RWPE1 (cell line): ENCODE measurements at places on chromosomes 1 and 21.

- DNase-seq, result peak; percentile 4
These were observed 77.8 kb upstream of the PRMT6 start for GRCh38 chr1:106978477-106979322.

DNA sequence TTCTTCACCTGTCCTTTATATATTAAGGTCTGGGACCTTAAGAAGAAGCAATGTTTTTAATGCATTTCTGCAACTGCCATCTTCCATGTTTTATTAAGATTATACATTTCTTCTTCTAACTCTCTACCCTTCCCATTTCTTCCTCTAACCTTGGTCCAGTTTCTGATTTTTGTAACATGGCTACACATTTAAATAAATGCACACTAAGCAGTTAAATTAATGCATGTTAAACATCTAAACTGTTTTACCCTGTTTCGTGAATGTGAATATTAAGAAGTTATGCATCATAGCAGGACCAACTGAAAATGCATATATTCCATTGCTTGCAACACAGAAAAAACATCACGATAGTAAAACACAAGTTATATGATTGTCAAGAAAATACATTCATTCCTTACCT lies 3.7 kb downstream of the BRINP3 start:
- no peak for DNase-seq

DNA sequence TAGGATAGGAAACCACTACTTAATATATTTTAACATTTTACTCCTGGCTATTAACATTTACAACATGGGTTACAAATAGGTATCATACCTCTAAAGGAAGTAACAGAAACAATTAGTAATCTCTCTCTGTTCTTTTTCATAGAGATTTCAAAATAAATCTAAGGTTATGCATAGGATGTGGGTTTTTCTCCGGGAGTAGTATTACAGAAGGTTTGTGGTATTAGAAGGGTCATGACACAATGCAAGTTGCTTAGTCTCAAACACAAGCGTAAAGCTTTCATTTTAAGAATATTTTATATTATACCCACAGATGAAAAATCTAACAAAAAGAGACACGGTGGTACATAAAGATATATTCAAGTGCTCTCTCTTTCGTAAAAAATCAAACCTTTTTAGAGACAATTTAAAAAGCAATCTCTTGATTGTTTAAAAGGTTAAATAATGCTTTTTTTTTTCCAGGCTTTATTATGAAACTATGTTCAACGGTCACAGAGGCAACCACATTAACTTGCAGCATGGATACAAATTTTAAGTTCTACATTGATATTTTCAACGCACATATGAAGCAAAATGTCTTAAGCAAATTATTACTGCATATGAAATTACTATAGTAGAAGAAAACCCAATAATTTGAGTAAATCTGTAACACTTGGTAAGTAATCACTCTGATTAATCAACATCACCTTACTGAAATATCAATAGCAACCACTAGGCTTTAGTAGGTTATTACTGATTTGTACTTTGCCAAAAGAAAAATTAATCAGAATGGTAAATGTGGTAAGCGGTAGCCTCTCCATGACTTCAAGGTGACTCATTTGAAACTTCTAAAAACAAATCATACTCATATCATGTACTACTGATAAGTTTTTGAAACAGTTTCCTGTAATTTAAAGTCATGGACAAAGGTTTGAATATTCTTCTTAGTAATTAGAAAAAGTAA lies 97.4 kb upstream of the GFI1 start:
- peak; percentile 42 for DNase-seq

DNA sequence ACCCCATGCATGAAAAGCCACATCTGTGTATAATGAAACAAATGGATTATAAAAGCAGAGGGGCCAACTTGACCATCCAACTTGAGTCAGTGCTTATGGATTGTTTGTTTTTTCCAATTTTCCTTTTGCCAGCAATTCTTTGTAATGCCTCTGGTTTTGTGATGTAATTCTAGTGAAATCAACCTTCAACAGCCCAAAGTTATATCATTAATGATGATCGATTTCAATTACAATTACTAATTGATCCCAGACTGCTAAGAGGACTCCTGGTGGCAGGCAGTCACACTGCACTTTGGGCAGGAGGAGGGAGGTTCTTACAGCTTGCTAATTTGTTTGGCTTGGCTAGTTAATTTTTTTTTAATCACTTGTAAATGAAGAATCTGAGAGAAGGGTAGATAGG lies 552.3 kb downstream of the NUF2 start:
- DNase-seq, result no peak

DNA sequence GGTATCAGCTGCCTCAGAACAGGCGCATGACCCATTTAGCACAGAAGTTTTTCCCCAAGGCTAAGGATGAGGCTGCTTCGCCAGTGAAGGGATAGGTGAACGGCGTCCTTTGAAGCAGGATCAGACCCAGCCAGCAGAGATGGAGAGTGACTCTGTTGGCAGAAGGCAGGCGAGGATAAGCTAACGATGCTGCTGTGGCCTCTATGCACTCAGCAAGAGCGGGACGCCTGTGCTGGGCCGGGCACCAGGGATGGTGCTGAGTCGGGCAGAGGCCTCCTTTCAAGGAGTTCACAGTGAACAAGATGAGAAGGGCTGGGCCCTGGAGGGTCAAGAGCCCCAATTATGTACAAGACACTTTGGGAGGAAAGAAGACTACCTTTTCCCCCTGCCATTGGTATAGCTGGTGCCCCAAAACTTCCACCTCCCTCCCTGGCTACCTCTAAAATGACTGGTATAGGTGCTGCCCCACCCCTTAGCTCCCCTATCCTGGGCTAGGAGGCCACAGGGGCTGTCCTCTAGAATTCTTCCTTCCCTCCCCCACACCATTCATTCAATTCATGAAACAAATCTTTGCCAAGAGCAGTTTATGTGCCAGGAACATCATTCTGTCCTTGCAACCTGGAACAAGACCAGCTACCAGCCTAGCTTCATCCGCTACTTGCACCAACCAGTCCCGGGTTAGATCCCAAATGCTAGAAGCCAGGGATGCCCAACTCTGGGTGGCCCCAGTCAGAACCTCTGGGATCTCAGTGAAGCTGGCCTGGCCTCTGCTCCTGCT lies 7.5 kb downstream of the XKR8 start:
- DNase-seq, result no peak
